Activated CD4-positive, alpha-beta T cell treated with anti-CD3 and anti-CD28 coated beads for 48 hours (primary cell): ENCODE measurements at places on chromosomes 16 and 17.

- DNase-seq = no peak
These were observed 127.3 kb downstream of the CDRT15L2 start for GRCh38 chr17:20706751-20707373.

- DNase-seq = peak; percentile 15
These were observed 40.5 kb downstream of the FTO start for GRCh38 chr16:53744449-53744848.

DNA sequence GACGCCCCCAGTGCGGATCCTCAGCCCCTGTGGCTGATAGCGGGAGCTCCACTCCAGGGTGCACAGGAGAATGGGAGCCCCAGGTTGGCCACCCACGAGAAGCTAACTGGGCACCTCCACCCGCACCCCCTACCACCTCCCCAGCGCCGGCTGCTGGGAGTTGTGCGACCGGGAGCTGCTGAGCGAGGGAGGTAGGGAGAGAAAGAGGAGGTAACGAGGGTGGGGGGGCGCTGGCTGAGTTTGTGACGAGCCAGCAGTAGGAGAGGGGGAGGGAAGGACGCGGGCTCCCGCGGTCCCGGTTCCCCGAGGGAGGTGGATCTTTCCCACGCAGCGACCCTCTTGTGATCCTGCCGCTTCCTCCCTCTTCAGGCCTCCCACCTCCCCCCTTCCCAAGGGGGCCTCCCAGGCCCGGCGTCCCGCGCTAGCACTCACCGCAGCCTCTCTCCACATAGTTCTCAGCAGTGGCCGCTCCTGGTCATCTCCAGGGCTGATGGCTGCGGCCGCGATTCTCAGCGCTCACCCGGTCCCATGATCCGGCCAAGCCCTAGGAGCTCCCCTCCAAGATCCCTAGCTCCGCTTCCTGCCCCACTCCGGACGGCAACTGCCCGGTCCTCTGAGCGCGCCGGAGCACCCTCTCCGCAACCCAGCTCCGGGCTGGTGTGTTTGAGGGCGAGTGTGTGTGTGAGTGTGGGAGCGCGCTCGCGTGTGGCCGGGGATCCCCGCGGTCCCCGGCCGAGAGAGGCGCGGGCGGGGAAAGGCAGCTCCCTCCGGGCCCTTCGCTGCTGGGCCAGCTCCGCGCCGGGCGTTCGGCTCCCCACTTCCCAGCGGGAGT, at the start of gene GRIN2A:
Gene GRIN2A, minus strand, starts transcription at position 207 of the 832 bp plus-strand sequence. CDS start 2,017 bp downstream, outside the sequence.
- no peak for DNase-seq

DNA sequence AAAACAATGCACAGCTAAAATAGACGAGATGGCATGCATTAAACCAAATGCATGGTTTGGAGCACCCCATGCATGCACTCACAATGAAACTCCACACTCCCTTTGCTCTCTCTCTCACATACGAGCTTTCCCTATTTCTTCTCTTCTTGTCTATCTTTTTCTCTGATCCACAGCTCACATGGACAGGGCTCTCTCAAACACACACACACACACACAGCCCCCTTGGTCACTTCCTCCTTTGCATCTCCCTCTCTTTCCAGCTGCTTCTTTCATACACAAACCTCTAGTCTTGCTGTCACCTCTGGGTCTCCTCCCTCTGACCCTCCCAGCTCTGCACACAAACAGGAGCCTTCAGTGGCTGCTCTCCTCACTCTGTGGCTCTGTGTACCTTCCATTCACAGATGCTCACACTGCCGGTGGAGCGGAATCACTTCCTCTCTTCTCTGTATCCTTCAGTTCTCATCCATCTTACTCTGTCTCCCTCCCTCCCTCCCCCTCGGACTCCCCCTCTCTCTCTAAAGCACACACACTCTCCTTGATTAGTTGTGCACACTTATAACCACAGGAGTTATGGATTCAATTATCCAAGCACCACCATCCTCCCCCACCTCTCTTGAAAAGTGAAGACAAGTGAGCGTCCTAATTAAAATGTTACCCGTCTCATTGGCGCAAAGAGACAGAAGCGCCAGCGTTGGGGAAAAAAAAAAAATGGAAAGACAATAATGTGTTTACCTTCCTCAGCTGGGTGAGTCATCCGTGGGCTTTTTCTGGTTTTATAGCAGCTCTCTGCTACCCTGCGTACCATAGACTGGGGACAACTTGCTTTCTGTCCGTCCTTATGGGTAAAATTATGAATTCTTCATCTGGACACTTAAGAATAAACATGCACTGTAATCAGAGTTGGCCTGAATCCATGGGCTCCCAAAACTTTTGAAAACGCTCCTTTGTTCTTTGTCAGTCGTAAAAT, 90.8 kb downstream of the SHISA6 start:
- DNase-seq = no peak

- no peak for DNase-seq
These were observed 116.8 kb downstream of the CDYL2 start for GRCh38 chr16:80687606-80688005.

- DNase-seq = no peak
These were observed 339.0 kb downstream of the SNX29 start for GRCh38 chr16:12315330-12316136.

DNA sequence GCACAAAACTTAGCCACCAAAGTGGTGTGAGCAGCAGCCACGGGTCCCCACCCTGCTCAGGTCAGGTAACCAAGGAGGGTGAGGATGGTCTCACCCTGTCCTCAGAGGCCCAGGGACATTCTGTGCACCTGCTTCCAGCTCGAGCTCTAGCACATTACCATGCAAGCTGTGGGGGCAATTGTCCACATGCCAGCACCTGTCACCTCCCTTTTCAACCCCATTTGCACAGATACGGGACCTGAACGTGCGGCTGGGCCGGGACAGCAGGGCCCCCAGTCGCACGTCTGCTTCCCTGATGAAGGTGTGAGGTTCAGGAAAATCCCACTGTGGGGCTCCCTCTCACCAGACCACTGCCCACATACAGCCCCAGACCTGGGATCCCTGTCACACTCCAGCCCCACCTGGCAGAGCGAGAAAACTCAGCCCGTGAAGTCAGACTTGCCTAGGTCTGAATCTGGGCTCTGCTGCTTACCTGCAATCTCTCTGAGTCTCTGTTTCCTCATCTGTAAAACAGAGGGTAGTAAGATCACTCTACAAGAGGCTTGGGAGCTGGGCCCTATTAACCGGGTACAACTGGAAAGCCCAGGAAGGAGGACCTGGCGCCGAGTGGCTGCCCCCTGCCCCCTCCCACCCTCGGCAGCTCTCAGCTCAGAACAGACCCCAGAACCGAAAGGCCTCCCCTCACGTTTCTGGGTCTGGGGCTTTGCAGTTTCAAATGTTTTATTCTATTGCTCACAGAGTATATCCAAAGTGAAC, 7.9 kb downstream of the WFIKKN2 start:
- DNase-seq = no peak
